ENCODE measurements at places on chromosomes 16 and 17.

DNA sequence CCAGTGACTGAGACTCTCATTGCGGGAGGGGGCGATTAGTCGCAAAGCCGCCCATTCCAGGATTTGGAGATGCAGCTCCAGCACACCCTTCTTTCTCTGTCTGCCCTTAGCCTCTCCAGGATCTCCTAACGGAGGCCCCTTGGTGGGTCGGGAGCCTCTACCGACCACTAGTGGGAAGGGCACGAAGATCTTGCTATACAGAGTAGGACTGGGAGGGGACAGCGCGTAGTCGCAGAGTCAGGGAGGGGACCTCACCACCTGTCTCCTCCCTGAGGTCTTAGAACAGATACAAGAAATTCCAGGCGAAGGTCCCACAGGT lies 588 bp upstream of the SMTNL2 start:
- DNase-seq: no peak

DNA sequence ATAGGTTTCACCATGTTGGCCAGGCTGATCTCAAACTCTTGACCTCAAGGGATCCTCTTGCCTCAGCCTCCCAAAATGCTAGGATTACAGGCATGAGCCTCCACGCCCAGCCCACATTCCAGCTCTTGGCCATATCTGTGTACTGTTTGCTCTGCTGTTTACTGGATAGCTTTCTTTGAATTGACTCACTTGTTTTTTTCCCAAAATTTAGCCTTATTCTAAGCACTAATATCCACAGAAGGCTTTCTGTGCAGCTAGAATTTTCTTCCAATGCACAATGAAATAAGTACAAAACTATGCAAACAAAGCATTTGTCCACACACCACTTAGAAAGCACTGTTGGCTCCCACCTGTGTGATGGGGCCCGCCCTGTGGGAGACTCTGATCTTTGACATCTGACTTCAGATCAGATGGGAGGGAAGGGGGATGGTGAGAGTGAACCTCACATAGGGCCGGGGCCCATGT lies 72.2 kb downstream of the CLEC16A start:
- DNase-seq: no peak

DNA sequence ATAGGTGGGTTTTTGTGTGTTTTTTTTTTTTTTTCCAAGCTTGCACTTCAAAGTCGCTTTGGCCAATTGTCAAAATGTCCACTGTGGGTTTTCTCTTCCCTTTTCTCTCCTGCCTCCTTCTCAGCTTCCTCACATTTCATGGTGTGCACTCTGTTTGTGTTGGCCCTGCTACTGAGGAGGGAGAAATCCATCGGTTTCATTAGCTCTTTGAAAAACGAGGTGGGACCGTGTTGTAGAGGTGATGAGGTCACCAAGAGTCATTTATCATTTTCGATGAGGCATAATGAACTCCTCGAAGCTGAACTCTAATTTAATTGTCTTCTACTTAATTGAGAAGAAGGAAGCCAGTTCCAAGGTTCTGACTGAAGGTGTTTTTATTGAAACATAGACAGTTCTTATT lies 174.4 kb upstream of the TOX3 start:
- no peak for DNase-seq

GRCh38 chr17:33983824-33984574 lies 271.1 kb upstream of the CCL2 start:
- no peak for DNase-seq

- DNase-seq: no peak
Observed at GRCh38 chr17:41967141-41967920, 736 bp downstream of the CNP start.

DNA sequence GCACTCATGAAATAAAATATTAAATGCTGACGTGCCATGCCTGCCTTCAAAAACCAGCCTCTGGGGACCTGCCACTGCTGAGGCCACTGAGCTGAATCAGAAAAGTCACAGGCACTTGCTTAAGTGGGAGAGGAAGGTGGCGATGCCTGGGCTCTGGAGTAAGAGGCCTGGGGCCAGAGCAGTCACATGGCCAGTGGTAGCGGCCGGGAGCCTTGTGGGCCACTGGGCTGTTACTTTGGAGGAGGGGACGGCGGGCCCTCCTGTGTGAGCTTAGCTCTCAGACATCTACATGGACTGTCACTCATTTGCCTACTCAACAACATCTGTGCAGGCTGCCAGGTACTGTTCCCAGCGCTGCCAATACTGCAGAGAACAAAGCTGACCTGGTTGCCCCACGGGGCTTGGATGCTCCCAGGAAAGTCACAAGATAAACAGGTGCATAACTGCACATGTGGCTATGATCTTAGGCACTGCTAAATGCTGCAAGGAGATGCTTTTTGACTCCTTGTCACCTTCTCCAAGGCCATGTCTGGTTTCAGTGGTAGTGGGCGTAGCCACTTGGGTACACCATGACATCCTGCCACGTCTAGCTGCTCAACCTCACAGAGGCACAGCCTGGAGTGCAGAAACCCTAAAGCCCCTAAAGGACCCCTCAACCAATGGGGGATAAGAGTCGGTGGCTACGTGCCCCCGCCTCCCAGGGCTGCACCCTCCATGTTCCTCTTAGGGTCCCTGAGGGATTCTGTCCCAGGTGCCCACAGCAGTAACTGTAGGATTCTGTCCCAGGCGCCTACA lies 11.6 kb downstream of the COTL1 start:
- no peak for DNase-seq
